Cardiac ventricle fibroblast (primary cell): ENCODE measurements at places on chromosomes 4 and X. TPM values are rescaled to one million over a fixed set of nuclear protein-coding genes. Genes with fewer than 3 reads are reported as not detected.

HTRA3 gene
- total RNA-seq: 22.4 and 24.6 TPM in 2 replicates

NUDT10 gene
- 1.2 and 2.1 TPM in 2 replicates for total RNA-seq

ABCB7 gene
- total RNA-seq: 22.5 and 23.4 TPM in 2 replicates

MAGEA2 gene
- total RNA-seq: not detected in 2 replicates

GUCY1A1 gene
- 8.5 and 10.3 TPM in 2 replicates for total RNA-seq

MAGEA12 gene
- total RNA-seq: not detected in 2 replicates

ZFYVE28 gene
- total RNA-seq: 4.5 and 4.8 TPM in 2 replicates

ARL9 gene
- total RNA-seq: 0.62 and 1.2 TPM in 2 replicates
